Fibroblast of skin of scalp (primary cell): ENCODE measurements at places on chromosomes 6 and 20.

DNA sequence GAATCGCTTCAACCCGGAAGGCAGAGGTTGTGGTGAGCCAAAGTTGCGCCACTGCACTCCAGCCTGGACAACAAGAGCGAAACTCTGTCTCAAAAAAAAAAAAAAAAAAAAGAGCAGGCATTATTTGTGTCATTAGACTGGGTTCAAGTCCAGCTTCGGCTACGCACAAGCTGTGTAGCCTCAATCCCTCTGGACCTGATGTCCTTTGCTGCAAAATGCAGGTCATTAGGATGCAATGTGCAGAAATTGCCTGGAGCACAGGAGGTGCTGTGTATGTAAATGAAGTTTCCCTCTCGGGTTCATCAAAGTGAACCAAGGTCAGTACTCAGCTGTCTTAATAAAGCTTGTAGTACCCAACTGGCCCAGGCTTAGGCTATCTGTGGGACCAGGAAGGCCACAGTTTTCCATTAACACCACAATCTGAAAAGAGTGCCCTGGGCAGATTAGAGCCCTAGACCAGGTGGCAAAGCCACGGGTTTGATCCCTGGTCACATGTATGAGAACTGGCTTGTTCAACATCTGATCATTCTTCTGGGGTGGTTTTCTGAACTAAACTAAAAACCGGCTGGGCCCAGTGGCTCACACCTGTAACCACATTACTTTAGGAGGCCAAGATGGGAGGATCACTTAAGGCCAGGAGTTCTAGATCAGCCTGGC lies 155.3 kb downstream of the ZMYND8 start:
- no peak for DNase-seq

GRCh38 chr20:38883081-38883980 lies 42.9 kb upstream of the FAM83D start:
- DNase-seq, result peak; percentile 20

DNA sequence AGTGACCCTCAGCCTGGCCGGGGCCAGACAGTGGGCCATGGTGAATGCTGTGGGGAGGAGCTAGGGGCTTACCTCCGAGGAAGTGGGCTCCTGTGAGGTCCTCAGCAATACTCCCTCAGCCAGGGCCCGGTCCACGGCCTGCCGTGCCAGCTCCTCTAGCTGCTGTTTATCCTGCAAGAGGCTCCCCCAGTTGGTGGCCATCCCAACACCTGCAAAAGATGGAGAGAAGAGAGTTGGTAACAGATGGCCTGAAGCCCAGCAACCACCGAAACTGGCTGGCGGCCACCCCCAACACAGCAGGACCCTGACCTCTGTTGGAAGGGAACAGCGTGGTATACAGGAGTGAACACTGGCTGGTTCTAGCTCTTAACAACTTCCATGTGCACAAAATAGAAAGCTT lies 4.0 kb downstream of the GSS start:
- no peak for DNase-seq

DNA sequence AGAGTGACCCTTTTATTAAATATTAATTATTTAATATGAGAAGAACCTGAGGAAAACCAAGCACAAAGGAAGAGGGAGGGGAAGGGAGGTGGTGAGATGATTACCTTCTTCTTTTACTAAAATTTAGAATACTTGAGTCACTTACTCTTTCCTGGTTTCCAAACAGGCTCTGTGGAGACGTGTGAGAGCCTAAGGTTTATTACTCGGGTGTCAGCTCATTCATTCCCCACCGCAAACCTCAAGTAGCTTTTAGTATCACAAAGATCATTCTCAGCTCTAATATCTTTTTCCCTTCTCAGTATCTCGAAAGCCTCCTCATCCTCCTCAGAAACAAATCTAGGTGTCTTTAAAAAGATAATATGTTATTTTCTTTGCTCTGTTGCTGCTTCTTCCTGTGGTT lies 497.2 kb upstream of the JARID2 start:
- DNase-seq, result no peak

GRCh38 chr6:110331390-110331789 lies 26.8 kb downstream of the METTL24 start:
- DNase-seq, result no peak

DNA sequence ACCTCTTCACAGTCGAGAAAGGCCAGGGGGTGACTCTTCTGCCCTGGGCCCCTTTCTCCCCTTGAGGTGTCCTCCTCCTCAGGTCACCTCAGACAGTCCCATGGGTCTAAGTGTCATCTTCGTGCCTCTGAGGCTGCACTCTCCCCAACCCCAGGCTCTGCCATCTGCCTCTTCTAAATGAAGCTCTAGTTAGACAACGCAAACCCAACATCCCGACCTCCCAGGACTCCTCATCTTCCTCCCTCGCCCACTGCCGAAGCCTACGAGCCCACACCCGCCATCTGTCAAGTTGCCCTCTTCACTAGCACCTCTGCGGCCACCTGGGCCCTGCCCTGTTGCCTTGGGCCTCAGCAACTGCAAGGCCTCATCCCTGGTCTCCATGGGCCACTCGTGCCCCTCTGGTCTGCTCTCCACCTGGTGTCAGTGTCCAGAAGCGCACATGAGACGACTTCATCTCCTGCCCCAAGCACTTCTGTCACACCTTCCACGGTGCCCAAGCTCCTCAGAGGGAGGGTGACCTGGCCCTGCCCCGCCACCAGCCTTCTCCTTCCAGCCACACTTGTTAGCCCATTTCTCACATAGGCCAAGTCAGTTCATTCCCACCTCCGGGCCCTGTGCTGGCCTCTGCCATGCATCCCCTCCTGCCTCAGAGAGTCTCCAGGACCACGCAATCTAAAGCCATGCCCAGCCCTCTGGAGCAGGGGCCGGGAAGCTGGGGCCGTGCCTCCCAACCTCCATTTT lies 53.8 kb downstream of the RRBP1 start:
- no peak for DNase-seq

GRCh38 chr6:19377722-19378121 lies 459.4 kb upstream of the ID4 start:
- no peak for DNase-seq

GRCh38 chr20:22546344-22546743 lies 38.0 kb downstream of the FOXA2 start:
- no peak for DNase-seq

- DNase-seq, result no peak
Measured at GRCh38 chr6:134468633-134469032, 150.7 kb upstream of the SGK1 start.

- no peak for DNase-seq
Measured at GRCh38 chr6:138891255-138891986, 95.5 kb downstream of the ECT2L start.

GRCh38 chr6:313087-313486 lies 20.8 kb downstream of the DUSP22 start:
- no peak for DNase-seq
